ENCODE measurements at places on chromosomes 5 and 9. TPM values are rescaled to one million over a fixed set of nuclear protein-coding genes. Genes with fewer than 3 reads are reported as not detected.

RNF183 gene
- not detected for total RNA-seq

GRCh38 chr5:143610946-143611345 is 201.0 kb upstream of the HMHB1 start:
- H3K36me3 ChIP-seq, result no peaks in the 10 kb centered on the region
- no peaks in the 10 kb centered on the region for H3K27me3 ChIP-seq
- DNase-seq, result no peak
- no peak overlapping the region for H3K4me3 ChIP-seq
- H3K27ac ChIP-seq, result no peak overlapping the region

PKD2L2 gene
- not detected for total RNA-seq

- H3K27ac ChIP-seq, result peak overlapping the region; percentile 81
- peaks cover 68% of the 10 kb centered on the region for H3K36me3 ChIP-seq
- H3K4me3 ChIP-seq, result no peak overlapping the region
- H3K4me1 ChIP-seq, result peaks cover 52% of the 10 kb centered on the region
Measured at GRCh38 chr9:745761-746380, 95.6 kb upstream of the DMRT1 start.

GRCh38 chr9:1057910-1058309 is 7.8 kb downstream of the DMRT2 start:
- H3K4me1 ChIP-seq, result peaks cover 1% of the 10 kb centered on the region
- no peak for DNase-seq
- H3K27ac ChIP-seq, result no peak overlapping the region

DNA sequence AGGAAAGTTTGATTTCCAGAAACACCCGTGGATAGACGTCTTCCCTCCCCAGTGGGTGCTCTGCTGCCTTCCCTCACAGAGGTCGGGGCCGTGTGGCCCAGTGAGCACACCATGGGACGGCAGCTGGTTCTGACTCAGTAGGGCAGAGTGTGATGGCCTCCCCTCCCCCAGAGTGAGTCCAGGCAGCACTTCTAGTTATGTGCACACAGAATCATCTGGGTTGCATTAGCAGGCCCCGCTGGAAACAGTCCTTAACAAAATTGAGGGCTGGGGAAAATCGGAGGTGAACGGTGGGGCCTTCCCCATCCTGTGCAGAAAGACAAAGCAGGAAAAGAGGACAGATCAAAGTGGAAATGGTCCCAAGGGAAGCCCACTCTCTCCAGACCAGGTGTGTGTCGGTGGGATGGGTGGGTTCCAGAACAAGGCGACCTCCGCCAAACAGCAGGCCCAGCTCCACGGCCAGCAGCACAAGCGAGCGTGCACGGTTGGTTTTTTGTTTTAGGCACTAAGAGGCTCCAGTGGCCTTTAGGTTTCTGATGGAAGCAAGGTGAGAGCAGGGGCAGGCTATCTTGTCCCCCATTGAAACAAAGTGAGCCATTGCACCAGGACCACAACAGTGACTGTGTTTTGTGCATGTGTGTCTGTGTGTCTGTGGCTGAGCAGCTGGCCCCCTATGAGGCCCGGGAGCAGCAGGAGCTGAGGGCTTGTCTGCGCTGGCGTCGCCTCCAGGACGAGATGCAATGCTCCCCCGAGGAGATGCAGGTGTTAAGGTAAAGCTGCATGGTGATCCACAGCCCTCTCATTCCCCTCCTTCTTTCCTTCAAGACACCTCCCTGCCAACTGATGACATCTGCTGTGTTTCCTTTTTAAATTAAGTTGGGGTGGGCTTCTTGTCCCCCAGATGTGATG is 201.5 kb downstream of the AOPEP start:
- DNase-seq, result no peak
- H3K4me1 ChIP-seq, result peaks cover 19% of the 10 kb centered on the region
- H3K36me3 ChIP-seq, result no peaks in the 10 kb centered on the region
- no peak overlapping the region for H3K4me3 ChIP-seq
- no peak overlapping the region for H3K27ac ChIP-seq
- H3K27me3 ChIP-seq, result no peaks in the 10 kb centered on the region

ZNF883 gene
- not detected for total RNA-seq

C5 gene
- total RNA-seq, result 5.8 TPM

LECT2 gene
- not detected for total RNA-seq

GRCh38 chr5:8843771-8844170 is 702.1 kb downstream of the SEMA5A start:
- H3K4me1 ChIP-seq, result no peaks in the 10 kb centered on the region
- no peaks in the 10 kb centered on the region for H3K27me3 ChIP-seq
- H3K27ac ChIP-seq, result no peak overlapping the region
- H3K4me3 ChIP-seq, result no peak overlapping the region
- DNase-seq, result peak; percentile 43

Data from stomach (tissue), 19 donors.